ENCODE measurements at places on chromosomes 12 and 14. TPM values are rescaled to one million over a fixed set of nuclear protein-coding genes. Genes with fewer than 3 reads are reported as not detected.

GRCh38 chr12:70330158-70330557 lies 35.9 kb upstream of the KCNMB4 start:
- DNase-seq, result no peak

The NPFF gene
- total RNA-seq, result not detected

The HHIPL1 gene
- 1.4 TPM for total RNA-seq

GRCh38 chr12:111122458-111122878 lies 202.1 kb upstream of the MYL2 start:
- no peak for DNase-seq

The ADAMTS20 gene
- 1.2 TPM for total RNA-seq

DNA sequence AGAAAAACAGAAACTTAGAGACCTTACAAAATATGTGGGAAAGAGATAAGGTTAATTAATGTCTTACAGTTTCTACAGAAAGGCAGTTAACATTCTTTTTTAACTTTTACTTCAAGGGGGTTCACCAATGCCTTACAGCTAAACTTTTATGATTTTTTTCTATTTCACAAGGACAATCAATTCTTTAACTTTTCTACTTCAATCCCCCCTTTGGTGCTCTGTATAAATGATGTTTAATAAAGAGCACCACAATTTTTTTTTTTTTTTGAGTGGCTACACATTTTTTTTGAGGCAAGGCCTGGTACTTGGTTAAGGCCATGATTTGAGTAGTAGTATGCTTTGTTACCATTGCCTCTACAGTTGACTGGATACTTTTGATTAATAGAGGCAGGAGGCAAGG lies 279.6 kb downstream of the PRKD1 start:
- no peak for DNase-seq

DNA sequence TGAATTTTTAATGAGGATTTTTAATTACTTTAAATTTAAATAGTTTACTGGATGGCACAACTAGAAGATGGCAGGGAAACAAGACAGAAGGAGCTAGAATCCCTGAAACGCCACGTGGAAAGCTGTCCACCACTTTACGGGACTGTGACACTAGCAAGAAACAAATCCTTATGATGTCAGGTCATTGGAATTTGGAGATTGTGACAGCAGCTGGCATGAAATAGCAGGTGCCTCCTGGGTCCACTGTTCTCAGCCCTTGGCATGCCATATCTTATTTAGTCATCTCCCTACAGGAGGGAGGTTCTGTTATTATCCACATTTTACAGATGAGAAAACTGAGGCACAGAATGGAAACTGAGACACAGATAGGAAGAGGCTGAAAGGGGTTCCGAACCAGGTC lies 113.8 kb downstream of the BCL11B start:
- DNase-seq, result peak; percentile 13

DNA sequence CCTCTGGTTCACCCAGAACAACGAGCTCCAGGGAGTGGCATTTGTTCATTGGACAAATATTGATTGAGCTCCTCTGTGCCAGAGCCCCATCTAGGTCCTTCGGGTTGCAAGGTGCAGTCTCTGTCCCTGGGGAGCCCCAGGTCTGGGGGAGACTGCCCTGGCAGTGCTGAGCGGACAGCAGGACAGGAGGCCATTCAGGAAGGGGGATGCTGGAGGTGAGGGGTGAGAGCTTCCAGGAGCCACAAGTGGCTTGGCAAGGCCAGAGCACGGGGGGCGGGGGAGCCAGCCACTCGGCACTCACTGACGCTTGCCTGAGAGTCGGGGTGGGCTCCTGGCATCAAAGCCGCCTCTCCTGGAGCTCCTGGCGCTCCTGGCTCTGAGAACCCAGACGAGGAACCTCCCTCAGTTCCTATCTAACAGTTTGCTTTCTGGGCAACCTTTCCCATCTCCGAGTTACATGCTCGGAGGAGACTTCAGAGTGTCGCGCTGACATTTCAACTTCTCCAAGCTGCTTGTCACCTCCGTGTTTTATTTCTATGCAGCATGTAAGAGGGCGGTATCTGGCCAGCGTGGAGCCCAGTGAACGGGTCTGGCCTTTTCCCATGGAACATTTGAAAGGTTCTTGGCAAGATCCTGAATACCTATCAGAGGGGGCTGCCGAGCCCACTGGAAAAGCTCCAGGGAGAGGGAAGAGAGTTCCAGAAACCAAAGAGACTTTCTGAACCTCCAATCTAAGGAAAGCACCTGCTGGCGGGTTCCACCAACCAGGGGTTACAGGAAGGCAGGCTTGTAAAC lies 62.0 kb upstream of the BCL11B start:
- no peak for DNase-seq

GRCh38 chr12:13135371-13136178 lies 32.1 kb upstream of the GSG1 start:
- no peak for DNase-seq

GRCh38 chr12:40569626-40570179 lies 122.5 kb upstream of the CNTN1 start:
- DNase-seq, result no peak

The GOLGA3 gene
- total RNA-seq, result 81.5 TPM

GRCh38 chr14:23066368-23066767 lies 9.0 kb upstream of the CDH24 start:
- DNase-seq, result no peak

DNA sequence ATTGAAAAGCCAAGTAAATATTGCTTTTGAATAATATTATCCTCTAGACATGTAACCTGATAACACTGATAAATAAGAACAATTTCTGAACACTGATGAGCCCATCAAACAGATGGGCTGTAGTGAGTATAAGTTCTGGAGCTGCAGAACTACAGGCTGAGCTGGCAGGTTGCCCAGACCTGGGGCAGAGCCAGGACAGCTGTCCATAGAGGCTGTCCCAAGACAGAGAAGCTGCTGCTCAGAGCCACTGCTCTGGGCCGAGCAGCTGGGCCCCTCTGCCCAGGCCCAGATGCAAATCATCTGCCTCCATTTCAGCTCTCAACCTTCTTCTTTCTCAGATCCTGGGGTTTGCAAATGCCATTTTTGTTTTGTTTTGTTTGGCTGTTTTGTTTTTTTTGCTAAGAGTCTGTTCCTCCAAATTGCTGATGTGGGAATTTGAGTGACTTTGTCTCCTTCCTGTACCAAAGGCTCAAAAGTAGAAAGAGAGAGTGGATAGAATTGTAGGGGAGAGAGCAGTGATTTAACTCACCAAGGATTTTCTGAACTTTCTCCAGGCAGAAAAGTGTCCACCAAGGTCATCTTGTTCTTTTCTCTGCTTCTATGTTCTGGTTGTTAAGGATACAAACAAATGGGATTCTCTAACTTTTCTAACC lies 4.0 kb upstream of the TESPA1 start:
- no peak for DNase-seq

GRCh38 chr12:103268831-103269514 lies 226.8 kb downstream of the C12orf42 start:
- no peak for DNase-seq

- DNase-seq, result no peak
Observed at GRCh38 chr14:37023875-37024565, 148.4 kb downstream of the SLC25A21 start.

- DNase-seq, result no peak
Observed at GRCh38 chr14:66701813-66702212, 193.9 kb downstream of the GPHN start.

DNA sequence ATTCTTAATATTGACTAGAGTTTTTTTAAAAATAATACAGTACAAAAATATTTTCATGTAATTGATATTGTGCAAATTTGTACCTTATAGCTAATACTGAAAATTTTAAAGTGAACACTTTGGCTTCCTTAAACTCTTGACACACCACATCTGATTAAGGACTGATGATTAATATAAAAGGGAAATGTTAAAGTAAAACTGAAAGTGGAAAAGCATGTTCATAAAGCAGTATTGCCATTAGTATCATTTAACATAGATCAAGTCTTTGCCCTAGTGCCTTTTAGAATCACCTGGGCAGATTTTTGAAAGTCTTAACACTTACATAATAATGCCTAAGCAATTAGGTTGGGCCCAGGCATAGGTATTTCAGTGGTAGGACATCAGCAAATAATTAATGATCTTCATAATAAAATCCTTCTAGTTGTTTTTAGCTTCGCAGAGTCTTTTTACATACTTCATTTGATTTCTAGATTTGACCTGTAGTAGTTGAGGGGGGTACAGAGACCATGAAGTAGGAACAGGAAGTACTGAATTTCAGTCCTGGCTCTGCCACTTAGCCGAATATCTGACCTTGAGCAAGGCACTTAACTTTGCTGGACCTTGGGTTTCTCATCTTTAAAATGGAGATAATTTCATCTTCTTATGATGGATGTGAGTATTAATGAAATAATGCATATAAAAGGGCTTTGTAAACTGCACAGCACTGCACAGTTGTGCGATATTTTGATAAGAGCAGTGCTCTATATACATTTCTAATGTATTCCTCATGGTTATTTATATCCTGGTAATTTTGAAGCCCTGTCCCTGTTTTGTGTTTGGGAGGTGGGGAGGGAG lies 43.7 kb downstream of the MARK3 start:
- no peak for DNase-seq

The PPM1H gene
- 31.0 TPM for total RNA-seq

The NFATC4 gene
- 33.8 TPM for total RNA-seq

The KLC1 gene
- total RNA-seq, result 125 TPM

GRCh38 chr12:69324797-69325466 lies 23.2 kb upstream of the LYZ start:
- no peak for DNase-seq

GRCh38 chr12:120025640-120026039 lies 36.6 kb downstream of the BICDL1 start:
- DNase-seq, result no peak

DNA sequence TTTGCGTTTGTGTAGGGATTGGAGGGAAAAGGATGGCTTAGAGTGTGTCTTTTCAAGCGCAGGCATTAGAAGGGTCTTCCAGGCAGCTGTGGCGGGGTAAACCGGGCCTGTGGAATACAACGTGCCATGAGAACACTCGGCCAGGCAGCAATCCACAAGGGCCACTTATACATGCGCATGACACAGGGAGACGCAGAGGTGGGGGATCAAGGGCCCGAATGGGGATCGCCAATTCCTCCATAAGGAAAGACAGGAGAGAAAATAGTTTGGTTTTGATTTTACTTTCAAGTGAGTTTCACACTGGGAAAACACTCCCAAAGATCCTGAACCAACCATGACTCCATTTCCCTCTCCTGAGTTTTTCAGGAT lies 71.6 kb downstream of the SPRING1 start:
- DNase-seq, result no peak

GRCh38 chr14:68047906-68048305 lies 228.3 kb downstream of the RAD51B start:
- DNase-seq, result no peak

- DNase-seq, result no peak
Observed at GRCh38 chr14:28765831-28766468, 637 bp upstream of the FOXG1 start.

- no peak for DNase-seq
Observed at GRCh38 chr12:95553197-95553943, 2.1 kb upstream of the USP44 start.

DNA sequence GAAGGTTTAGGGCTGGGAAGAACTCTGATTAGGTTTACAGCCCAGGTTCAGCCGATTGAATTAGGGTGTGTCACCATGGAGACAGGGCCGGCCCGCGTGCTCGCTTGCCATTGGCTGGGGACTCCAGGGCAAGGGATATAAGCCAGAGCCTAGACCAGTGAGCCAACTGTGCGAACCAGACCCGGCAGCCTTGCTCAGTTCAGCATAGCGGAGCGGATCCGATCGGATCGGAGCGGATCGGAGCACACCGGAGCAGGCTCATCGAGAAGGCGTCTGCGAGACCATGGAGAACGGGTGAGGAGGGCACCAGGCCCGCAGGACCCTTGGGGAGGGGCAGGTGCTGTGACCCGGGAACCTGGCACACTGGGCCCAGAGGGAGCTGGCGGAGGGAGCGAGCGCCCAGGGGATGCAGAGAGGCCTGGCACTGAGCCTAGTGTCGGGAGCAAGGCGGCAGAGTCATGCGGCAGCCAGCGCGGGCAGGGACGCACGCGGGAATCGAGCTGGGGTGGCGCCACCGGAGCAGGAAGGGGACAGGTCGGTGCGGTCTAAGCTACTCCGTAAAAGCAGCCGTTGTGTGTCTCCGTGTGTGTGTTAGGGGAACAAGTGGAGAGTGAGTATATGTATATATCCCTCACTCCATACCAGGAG lies at the start of gene PNP:
PNP (plus strand) TSS at position 165 of the 648 bp plus-strand sequence; CDS start at position 284, 119 bp downstream.
- DNase-seq, result peak; percentile 87

The ARMH4 gene
- 22.0 TPM for total RNA-seq

- DNase-seq, result no peak
Observed at GRCh38 chr14:101737414-101738339, 23.8 kb upstream of the PPP2R5C start.

The OR11H6 gene
- total RNA-seq, result not detected

- no peak for DNase-seq
Observed at GRCh38 chr14:39267608-39268005, 33.9 kb downstream of the MIA2 start.

GRCh38 chr14:24818058-24818822 lies 184.2 kb upstream of the GZMB start:
- no peak for DNase-seq

- DNase-seq, result no peak
Observed at GRCh38 chr14:22926316-22926715, 2.9 kb downstream of the PRMT5 start.

DNA sequence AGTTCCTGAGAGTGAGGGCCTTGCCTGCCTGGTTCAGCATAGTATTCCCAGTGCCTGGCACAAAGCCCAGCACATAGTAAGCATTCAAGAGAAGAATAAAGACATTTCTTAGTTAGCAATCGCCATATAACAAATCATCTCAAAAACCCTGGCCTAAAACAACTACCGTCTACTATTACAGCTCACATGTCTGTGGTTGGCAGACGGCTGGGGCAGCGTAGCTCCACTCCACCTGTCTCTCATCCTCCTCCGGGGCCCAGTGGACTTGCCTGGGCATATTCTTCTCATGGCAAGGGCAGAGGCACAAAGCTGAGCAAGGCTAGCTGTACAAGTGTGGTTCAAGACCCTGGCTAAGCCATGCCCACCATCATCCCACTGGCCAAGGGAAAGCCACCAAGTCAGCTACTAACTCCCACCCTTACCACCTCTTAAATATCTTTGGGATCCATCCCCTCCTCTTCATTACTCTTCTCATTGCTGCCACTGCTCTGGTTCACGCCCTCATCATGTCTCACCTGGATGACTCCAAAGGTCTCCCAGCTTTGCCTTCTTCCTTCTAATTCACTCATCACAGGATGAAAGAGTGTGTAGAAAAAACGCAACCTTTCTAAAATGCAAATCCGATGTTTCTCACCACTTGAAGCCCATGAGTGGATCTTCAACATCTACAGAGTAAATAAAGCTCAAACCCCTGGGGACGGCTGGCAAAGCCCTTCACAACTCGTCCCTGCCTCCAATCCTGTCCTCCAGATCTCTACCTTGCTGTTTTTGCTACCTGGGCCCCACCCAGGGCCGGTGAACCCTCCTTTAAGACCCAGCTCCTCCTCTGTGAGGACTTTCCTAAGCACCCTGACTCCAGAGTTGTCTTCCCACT lies 10.4 kb downstream of the TMEM229B start:
- DNase-seq, result no peak

DNA sequence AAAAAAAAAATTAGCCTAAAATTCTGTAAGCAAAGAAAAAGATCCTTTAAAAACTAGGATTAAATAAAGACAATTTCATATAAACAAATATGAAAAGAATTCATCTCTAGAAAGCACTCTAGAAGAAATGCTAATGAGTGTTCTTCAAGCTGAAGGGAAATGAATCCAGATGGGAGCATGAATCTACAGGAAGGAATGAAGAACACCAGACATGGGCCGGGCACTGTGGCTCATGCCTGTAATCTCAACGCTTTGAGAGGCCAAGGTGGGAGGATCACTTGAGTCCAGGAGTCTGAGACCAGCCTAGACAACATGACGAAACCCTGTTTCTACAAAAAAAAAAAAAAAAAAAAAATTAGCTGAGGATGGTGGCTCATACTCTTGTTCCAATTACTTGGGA lies 297.2 kb downstream of the FBXL14 start:
- DNase-seq, result no peak

All from type B pancreatic cell (in vitro differentiated cells).